ENCODE measurements at places on chromosomes 6 and 20.

DNA sequence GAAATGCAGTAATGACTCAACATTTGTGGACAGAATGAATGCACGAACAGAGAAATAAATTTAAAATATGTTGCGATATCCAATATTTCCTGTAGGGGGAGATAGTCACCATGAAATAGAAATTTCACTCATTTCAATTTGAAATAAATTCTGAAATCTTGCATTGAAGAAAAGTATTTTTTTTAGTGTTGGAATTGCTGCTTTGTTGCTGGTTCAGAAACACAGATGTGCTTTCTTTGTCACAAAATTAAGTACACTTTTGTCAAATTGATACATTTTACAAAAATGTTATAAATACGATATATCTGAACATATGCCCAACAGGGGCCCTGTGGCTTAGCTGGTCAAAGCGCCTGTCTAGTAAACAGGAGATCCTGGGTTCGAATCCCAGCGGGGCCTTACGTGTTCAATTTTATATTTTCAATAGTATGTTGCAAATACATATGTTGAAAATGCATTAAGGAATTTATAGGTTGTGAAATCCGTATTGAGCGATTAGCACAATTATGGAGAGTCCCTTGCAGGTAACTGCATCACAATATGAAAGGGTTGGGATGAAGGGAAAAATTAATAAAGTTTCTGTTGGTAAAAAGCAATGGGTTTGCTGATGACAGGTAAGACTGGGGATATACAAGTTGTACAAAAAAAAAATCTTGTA, 85.4 kb upstream of the PRSS16 start:
- DNase-seq, result no peak

GRCh38 chr6:167092672-167093339, 30.1 kb upstream of the CCR6 start:
- no peak for DNase-seq

DNA sequence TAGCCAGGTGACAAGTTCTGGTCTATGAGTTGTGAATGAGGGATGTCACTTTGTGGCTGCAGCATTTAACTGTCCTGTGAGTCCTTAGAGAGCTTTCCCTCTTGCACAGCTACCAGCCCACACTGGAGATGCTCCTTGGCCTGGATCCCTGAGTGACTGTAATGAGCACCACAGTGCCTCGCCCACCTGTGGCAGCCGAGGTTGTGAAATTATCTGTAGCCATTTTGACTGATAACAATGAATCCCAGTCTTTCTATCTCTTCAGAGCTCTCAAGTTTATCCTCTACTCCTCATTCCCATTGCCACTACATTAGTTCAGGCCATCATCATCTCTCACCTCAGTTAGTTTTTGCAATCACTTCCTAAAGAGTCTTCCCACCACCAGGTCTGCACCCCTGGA, 41.3 kb upstream of the BEND3 start:
- no peak for DNase-seq

- no peak for DNase-seq
Measured at GRCh38 chr6:30769853-30770524, 25.6 kb upstream of the IER3 start.

DNA sequence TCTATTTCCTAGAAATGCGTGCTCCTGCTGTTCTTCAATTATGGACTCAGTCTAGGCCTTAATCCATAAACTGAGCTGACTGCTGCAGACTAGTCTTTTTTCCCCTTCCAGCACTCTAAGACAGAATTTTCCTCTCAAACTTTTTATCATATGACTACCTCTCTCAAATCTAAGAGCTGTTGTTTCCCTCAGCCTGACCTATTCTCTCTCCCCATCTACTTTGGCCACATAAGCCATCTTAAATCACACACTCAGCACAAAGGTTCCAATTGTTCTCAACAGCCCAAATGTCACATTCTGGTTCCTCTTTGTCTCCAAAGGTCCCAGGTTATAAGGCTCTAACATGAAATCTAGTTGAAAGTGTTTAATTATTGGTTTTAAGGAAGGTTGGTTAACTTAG, 85.2 kb downstream of the PRSS35 start:
- no peak for DNase-seq

- DNase-seq, result no peak
Measured at GRCh38 chr6:21158873-21159272, 434.7 kb upstream of the SOX4 start.

DNA sequence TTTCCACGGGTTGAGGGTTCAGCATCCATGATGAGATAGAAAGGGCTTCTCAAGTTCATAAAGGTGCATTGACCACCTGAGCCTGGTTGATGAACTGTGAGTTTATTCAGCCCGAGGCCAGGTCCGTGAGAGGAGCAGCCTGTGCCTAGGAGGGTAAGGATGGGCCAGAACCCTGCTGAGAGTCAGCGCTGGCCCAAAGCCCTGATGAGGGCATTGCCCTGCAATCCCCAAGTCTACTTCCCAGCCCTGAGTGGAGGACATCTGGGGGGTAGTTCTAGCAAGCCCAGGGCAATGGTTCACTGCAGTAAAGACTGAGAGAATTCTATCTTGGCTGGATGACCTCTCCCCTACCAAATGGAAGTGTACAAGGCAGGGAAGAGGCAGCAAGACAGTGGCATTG, 123.3 kb upstream of the NXT1 start:
- no peak for DNase-seq

- DNase-seq, result no peak
Measured at GRCh38 chr6:38305995-38306681, 333.6 kb downstream of the BTBD9 start.

DNA sequence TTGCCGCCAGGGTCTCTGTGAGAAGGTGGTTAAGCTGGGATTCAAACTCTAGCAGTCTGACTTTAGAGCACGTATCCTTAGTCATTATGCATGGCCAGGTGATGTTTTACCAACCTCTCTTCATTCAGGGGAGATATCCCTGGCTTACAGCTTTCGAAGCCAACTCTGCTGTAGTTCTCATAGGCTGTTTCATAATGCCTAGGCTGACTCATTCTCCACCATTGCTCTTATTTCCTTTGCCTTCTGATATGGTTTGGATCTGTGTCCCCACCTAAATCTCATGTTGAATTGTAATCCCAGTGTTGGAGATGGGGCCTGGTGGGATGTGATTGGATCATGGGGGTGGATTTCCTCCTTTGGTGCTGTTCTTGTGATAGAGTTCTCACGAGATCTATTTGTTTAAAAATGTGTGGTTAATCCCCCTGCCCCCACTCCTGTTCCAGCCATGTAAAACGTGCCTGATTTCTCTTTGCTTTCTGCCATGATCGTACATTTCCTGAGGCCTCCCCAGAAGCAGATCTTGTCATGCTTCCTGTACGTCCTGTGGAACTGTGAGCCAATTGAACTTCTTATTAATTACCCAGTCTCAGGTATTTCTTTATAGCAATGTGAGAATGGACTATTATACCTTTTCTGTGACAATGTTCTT, 94.6 kb upstream of the MAN1A1 start:
- no peak for DNase-seq

DNA sequence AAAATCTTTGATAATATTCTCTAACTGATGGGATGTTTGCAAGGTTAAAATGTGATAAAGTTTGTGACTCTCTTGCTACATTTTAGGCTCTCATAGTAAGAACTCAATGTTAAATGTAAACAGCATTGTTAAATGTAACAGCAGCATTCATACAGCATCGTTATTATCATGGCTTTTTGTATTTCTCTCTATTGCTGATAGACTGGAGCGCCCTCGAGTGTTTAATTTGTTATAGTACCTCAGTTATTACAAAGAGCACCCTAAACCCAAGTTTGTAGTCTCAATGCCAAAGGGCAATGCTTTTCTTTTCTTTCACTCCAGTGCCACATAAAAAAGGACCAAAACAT, 14.9 kb upstream of the TTPAL start:
- no peak for DNase-seq

GRCh38 chr6:141326426-141326825, 806.3 kb upstream of the GJE1 start:
- DNase-seq, result no peak
